ENCODE measurements at places on chromosomes 7 and 10.

DNA sequence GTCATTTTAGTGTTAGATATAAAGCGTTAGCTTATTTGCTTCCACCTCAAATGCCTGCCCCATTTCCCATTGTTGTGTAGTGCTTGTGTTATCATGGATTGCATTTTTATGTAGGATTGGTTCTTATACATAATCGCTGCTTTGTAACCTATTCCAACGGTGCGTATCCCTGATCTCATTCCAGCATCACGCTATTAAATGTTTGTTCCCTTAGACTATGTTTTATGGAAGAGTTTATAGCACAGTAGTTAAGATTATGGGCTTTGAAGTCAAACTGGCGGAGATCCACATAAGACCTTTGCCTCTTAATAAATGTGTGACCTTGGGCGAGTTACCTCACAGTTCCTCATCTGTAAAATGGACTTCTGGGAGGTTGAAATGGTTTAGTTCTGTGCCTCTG lies 34.0 kb upstream of the ELN start:
- DNase-seq, result no peak

- no peak for DNase-seq
These were observed 340.7 kb downstream of the KIF20B start for GRCh38 chr10:90042075-90042474.

GRCh38 chr10:133379152-133379800 lies at the start of gene PAOX:
Gene PAOX, plus strand, starts transcription at chr10:133379262. Its CDS starts 55 bp downstream, at chr10:133379317.
- peak; percentile 73 for DNase-seq

GRCh38 chr10:6689036-6689435 lies 109.0 kb upstream of the PRKCQ start:
- DNase-seq, result no peak

- DNase-seq, result peak; percentile 47
These were observed 22.4 kb downstream of the KCNH2 start for GRCh38 chr7:150955519-150956394.

DNA sequence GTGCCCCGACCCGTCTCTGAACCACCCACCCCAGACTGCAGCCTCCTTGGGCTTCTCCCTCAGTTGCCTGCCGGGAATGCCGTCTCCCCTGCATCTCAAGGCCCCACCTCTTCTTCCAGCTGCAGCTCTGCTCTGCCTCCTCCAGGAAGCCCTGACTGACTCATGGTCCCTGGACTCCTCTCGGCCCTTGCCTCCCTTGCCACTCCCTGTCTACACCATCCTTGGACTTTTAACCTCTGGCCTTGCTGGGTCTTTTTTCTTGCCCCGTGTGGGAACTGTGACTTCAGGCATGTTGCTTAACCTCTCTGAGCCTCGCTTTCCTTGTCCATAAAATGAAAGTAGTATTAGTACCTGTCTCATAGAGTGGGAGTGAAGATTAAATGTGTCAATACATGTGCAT lies 56.3 kb downstream of the C10orf105 start:
- no peak for DNase-seq

GRCh38 chr10:30959836-30960210 lies 71.8 kb downstream of the ZNF438 start:
- no peak for DNase-seq

- no peak for DNase-seq
These were observed 40.4 kb upstream of the DLX5 start for GRCh38 chr7:97064972-97065587.

GRCh38 chr7:83524277-83525075 lies 124.5 kb downstream of the SEMA3E start:
- no peak for DNase-seq

DNA sequence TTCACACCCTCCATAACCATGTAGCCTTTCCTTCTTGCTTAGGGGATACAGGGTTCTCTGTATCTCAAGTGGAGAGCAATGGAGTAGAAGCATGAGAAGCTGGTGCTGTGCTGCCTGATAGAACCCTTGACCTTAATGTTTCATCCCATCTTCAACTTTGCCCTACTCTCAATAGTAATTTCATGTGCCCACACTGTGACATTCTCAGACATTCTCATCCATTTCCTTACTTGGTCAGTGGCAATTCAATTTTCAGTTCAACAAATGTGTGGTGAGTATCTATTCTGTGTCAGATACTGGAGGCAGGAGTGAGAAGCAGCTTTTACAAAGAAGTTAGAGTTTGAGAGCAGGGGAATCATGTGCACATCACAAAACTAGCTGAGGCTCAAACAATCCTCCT lies 16.1 kb downstream of the STRIP2 start:
- DNase-seq, result no peak

- DNase-seq, result no peak
These were observed 65.8 kb downstream of the INHBA start for GRCh38 chr7:41637049-41637448.

DNA sequence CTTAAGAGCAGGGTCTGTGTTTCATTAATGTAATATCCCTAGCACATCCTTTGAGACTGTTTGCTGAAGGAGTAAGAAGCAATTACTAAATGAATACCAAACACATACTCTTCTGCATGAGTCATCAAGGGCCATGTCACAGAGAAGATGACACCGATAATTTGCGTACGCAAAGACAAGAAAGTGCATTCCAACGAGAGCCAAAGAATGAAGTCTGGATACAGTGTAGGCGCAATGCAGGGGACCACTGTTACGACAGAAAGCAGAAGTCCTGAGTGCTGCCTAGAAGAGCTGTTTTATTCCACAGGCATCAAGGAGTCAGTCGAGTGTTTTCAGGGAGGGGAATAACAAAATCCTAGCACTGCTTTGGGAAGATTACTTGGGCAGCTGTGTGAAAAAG lies 62.7 kb downstream of the VPS41 start:
- DNase-seq, result no peak

DNA sequence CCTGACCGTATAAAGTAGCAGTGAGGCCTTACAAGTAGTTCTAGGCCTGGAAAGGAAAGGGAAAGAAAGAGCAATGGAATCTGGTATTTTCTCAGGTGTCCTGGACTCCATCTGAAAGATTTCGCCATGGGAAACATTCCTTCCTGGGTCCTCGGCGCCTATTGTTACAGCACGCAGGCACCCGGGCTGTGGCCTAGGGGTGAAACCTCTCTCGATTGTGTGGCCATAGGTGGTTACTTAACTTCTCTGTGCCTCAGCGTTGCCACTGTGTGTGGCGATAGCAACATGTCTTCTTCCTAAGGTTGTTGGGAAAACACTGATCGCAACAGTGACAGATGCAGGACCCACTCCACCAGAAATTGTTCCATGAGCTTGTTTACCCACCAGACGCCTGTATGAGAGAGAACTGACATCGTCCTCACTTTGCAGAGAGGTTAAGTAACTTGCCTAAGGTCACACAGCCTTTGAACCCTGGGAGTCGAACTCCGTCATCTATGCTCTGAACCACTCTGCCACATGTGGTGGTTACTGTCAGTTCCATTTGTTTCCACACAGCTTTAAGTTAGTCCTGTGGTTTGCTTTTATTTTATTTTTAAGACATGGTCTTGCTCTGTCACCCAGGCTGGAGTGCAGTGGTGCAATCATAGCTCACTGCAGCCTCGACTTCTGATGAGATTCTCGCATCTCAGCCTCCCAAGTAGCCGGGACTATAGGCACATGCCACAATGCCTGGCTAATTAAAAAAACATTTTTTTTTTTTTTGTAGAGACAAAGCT lies 73.4 kb downstream of the LHPP start:
- DNase-seq, result no peak

GRCh38 chr7:121610243-121610642 lies 214.1 kb upstream of the FAM3C start:
- DNase-seq, result no peak

- DNase-seq, result no peak
These were observed 354.1 kb downstream of the TNS3 start for GRCh38 chr7:47227762-47228177.

DNA sequence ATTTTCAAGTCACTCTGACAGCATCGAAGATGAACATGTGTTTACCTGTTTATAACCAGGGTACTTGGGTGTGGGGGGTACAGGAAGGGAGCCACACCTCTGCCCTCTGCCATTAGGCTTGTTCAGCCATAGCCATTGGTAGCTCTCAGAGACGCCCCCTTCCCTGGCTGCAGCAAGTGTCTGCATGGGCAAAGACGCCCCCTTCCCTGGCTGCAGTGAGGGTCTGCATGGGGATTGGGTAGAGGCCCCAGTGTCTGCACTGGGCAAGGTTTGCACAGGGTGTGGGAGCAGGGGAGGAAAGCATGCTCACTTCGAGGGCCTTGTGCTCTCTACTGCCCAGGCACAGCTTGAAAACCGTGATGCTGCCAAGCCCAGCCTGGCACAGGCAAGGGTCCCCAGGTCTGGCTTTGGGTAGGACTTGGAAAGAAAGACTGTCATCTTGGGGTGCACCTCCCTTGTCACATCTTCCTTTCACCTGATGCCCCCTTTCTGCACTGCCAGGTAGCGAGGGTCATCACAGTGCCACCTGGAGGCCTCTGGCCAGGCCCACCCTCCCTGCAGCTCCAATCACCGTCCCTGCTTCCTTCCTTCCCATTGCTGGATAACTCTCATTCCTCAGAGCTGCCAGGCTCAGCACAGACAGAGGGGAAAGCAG lies 3.7 kb downstream of the TMEM225B start:
- DNase-seq, result no peak

- DNase-seq, result no peak
These were observed 88.0 kb upstream of the ELMO1 start for GRCh38 chr7:37536706-37537105.

DNA sequence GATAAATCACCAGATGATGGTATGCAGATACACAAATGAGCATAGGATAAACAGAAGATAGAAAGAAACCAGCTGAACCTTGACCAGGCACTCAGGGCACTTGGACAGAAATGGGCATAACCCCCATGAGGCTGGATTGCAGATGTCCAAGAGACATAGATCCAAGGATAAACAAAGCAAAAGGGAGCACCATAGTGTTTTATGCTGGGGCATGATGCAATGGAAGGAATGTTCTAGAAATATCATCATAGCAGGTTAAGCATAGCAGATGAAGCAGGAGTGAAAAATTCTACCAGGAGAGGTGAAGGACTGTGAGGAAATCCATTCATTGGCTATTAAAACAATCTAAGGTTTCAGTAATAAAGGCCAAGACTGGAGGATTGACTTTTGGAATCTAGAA lies 70.5 kb upstream of the TES start:
- DNase-seq, result no peak

DNA sequence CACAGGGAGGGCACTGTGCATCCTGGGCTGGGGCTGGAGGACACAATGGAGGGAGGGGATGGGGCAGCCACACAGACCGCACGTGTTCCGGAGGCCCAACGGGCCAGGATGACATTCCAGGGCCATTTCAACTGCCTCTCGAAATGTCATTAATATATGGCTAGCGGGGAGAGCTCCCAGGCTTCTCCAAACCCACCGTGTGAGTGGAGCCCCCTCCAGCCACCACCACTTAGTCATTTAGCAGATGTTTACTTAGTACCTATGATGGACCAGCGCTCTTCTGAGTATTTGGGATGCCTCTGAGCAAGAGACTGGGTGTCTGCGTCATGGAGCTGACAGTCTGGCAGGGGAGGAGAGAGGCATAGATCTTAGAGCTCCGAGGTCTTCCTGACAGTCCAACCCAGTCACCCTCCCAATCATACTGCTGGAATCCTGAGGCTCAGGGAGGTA lies 107.3 kb downstream of the ZMIZ1 start:
- DNase-seq, result no peak

GRCh38 chr10:112137154-112137987 lies 46.2 kb downstream of the GPAM start:
- DNase-seq, result peak; percentile 79

DNA sequence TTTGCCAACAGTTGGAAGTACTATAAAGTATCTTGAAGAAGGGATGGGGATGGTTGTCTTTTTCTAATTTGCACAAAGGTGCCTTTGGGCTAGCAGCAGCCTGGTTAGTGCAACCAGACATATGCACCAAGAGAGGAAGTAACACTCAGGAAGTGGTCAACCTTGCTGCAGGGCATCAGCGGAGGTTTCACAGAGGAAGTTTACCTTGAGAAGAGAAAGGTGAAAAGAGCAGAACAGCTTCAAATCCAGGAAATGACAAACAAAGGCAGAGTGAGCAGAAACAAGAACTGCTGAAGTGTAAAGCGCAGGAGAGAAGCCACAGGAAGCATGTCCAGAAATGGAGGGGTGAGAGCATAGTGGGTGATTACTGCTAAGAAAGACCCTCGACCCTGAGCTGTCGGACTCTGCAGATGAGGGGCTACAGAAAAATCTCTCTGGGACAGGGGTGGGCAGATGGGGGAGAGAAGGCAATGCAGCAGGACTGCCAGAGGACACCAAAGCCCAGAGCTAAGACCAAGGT lies 66.9 kb downstream of the STK17A start:
- no peak for DNase-seq

DNA sequence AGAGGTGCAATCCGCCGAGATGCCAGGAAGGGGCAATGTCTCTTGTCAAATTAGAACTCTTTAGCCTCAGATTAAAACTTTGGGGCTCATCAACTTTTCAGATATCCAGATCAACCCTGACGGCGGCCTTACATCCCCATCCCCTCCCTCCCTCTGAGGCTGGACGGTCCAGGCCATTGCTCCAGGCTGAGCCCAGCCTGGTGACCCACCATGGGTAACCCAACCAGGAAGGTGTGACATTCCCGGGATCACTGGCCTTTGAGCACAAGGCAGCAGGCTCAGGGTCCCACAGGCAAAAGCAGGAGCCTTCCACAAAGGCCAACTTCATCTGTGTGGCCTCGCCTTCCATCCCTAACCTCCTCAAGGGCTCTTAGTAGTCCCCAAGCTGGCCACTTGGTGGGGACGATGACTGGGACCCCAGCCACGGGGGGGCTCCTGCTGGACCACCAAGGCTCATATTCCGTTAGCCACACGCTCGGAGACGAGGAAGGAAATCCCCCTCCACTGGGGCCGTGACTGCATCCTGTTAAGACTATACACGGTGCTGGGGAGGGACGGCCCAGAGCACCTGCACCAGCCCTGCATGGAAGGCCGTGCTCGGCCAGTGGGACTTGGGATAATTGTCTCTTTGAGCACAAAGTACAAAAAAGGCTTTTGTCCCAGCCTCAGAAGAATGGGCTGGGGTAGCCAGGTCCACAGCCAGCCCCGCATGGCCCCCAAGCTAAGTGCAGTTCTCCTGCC lies 62.8 kb downstream of the ZRANB1 start:
- DNase-seq, result no peak

DNA sequence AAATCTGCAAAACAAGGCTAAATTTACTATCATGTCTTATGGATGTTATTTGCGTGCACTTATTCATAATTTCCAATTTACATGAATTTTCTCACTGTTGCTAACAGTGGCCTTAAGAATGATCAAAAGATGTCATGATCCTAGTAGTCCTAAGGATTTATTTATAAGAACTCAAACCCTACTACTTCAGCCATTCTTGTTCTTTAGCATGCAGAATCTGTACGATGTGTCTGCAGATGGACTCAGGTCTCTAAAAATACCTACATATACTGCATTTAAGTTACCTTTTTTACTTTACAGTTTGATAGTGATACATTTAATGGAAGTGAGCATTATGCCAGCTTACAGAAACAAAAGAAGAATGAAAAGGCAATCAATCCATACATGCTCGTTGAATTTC lies 91.2 kb downstream of the ZNF277 start:
- DNase-seq, result no peak

DNA sequence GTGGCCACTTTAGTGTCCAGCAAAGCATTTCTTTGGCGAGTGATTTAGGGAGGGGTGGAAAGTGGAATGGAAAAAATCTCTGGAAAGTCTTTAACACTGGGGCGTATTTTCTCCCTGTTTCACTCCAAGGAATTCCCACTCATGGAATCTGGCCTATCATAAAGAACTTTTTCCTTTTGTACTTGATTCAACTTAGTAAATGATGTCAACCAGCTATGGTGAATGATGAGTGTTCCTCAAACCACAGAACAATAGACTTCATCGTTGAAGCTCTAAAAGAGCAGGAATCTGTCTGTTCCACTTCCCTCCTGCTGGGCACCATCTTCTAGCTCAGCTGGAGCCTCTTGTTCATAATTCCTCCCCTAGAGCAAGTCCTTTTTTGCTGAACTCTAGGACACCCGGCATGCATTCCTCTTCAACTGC lies 66.5 kb downstream of the EPDR1 start:
- no peak for DNase-seq
